Stimulated activated CD4-positive, alpha-beta T cell treated with anti-CD3 and anti-CD28 coated beads, TNF-alpha, amount 100 ng/mL, for 24 hours (primary cell): ENCODE measurements at places on chromosomes 13 and 19.

DNA sequence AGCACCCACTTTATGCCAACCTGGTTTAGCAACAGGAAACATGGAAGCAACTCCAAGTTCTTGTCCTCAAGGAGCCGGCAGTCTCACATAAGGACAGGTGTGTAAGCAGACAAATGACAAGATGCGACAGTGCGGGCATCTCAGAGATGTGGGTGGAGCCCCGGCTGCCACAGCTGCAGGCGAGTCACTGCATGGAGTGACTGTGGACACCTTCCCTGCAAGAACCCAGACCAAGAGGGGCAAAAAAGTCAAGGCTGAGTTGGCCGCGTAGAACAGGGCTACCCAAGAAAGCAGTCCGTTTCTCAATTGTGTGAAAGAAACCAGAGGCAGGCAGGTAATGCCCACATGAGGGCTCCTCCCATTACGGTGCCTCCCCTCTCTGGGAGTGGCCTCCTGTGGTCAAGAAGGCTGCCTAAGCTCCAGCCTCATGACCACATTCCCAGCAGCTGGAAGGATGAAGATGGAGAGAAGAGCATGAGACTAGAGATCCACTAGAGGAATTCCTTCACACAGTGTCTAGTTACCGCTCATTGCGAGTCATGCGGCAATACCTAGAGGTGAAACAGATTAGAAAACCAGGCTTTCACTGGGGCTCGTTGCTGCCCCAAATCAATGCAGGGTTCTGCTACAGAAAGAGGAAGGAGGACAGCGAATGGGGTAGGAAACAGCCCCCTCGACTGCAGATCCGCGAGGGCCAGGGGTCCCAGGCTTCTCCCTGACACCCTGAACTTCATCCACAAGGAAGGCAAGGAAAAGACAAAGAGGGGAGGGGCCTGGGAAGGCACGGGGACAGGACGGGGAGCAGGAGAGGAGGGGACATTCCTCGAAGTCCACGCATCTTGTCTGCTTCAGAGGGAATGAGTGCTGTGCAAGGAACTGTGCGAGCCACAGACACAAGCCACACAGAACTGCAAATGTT is 80.2 kb downstream of the SPACA7 start:
- DNase-seq, result no peak

GRCh38 chr13:28583651-28584091 is 75.3 kb upstream of the POMP start:
- no peak for DNase-seq

DNA sequence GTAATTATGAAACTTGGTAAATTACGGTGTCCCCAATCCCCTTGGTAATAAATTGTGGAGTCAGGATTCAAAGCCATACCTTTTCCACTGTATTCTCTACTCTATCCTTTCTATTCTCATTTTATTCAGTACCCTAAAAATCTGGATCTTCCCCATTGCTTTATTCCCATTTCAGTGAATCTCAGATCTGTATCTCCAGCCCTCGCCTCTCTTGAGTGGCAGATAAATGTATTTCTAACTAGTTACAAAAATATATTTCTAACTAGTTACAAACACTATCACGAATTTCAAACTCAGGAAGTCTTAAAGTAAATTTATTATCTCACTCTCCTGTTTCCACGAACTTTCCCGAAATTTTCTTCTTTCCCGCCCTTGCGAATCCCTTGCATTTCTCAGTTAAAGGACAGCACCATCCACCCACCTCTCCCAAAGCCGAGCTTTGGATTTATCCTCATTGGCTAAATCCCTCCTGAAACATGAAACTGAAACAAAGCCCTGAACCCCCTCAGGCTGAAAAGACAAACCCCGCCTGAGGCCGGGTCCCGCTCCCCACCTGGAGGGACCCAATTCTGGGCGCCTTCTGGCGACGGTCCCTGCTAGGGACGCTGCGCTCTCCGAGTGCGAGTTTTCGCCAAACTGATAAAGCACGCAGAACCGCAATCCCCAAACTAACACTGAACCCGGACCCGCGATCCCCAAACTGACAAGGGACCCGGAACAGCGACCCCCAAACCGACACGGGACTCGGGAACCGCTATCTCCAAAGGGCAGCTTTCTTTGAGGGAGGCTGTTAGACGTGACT is 164.3 kb upstream of the PABPC3 start:
- no peak for DNase-seq

- no peak for DNase-seq
Measured at GRCh38 chr19:37505958-37506386, 767 bp upstream of the ZNF793 start.

- no peak for DNase-seq
Measured at GRCh38 chr19:5514001-5514400, 53.8 kb downstream of the TINCR start.

- no peak for DNase-seq
Measured at GRCh38 chr19:40078377-40078776, 12.4 kb downstream of the ZNF780A start.

- no peak for DNase-seq
Measured at GRCh38 chr13:32087955-32088747, 56.6 kb downstream of the FRY start.

GRCh38 chr19:4077800-4078684 is 11.3 kb upstream of the ZBTB7A start:
- peak; percentile 51 for DNase-seq

DNA sequence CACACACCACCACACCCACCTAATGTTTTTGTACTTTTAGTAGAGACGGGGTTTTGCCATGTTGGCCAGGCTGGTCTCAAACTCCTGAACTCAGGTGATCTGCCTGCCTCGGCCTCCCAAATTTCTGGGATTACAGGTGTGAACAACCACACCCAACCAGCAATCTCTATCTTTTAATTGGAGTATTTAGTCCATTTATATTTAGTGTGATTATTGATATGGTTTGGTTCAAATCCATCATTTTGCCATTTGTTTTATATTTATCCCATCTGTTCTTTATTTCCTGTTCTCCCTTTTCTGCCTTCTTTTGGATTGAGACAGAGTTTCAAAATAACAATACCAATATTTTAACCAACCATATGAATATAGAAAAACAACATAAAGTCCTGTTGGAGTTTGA is 4.1 kb downstream of the ZNF420 start:
- DNase-seq, result no peak

GRCh38 chr19:32199501-32200040 is 145.8 kb upstream of the ZNF507 start:
- DNase-seq, result no peak

- DNase-seq, result no peak
Measured at GRCh38 chr19:41403181-41403970, 5.8 kb downstream of the BCKDHA start.
